Pulmonary artery endothelial cell (primary cell): ENCODE measurements at places on chromosomes 12 and 14. TPM values are rescaled to one million over a fixed set of nuclear protein-coding genes. Genes with fewer than 3 reads are reported as not detected.

DNA sequence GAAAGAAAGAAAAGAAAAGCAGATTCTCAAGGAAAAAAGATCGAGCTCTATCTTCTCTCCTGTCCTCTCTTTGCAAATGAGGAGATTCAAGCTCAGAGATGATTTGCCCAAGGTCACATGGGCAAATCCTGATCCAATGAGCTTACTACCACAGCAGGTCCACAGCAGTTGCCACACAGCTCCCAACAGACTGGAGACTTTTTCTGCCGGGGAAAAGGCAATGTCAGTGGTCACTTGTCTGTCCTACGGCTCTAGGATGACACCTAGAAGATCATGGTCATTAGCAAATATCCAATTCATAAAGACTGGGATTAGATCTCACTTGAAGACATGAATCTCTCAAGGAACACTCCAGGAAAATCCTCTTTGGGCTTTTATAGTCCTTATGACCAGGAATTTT lies 58.8 kb downstream of the TTC7B start:
- no peak for DNase-seq

- no peak for DNase-seq
Measured at GRCh38 chr12:82517027-82517426, 158.7 kb downstream of the METTL25 start.

SERPINA3 gene
- total RNA-seq: 0.63 and 1.5 TPM in 2 replicates

DNA sequence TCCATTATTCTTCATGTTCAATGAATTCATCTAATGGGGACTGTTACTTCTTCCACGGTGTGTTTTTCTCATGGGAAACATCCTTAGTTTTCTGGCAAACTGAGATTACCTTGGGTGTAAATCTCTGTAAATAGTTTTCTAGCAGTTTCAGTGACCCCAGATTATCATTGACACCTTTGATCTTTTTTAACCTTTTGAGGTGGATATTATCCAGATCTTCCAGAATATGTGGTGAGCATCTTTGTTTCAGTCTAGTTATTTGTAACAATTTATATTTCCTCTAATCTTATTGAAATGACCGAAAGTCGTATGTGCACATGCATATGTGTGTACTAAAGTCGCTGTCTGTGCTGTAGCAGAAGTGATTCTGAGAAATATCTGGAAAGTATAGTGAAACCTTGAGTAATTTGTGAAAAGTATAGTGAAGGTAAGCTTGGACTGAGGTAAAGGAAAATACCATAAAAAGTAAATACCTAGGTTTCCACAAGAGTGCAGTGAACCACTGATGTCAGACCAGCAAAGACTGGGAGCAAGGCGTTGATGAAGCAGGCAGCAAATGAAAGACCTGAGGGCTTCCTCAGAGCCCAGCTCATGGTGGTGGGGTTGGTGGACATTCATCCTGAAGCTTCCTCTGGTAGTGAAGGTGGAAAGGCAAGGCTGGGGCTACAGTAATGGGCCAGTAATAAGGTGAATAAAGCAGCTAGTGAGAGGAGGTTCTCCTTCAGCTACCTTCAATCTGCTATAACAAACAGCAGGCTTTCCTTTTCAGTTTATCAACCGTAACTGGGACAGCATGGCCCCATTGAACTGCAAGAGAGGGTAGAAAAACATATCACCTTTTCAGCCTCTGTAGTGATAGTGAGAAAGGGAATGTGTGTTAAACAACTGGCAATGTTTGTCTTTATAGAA lies 480.2 kb upstream of the FBXO33 start:
- no peak for DNase-seq

DNA sequence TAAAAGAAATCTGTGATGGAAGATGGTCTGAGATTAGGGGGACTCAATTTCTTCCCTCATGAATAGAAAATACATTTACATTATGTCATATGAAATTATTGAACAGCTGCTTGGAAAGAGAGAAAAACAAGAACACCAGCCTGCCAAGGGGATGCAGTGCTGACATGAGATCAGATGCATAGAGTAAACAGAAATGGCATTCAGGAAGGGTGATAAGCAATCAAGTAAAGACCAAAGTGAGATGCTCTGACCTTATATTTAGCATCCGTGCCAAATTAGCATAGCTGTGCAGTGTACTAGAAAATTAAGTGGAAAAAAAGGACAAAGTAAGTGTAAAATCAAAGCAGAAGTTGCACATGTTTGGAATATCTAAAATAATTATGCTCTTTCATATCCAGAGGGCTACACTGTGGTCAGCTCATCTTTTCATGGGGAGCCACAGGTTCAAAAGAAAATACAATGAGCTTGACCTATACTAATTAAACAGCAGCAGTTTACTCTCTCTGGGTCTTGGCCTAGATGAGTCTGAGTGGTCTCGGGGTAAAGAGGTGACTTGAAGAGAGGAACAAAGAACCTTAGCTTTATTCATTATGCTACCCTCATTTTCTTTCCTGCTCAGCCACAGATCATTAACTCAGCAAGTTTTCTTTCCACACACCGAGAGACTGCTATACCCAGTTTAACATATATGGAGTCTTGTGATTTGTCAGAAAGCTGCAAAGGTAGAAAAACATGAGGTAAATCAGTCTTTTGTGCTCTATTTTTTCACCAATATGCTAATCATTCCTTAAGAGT lies 359.4 kb upstream of the FOXG1 start:
- DNase-seq: no peak

DNA sequence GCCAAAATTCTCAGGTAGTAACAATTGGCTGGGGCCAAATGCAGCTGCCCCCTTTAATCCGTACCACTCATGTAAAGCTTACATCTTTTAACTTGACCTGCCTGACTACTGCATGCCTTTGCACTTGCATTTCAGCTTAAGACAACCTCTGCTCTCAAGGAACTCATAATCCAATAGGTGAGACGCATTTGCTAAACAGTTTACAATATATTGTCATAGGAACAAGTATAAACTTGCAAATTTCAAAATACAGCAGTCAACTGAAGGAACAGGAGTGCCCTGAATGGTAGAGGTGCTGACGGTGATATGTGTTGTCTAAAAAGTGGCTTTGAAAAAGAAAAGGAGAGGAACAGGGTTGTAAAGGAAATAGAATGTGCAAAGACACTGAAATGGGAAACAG lies 3.6 kb upstream of the BRMS1L start:
- no peak for DNase-seq

DNA sequence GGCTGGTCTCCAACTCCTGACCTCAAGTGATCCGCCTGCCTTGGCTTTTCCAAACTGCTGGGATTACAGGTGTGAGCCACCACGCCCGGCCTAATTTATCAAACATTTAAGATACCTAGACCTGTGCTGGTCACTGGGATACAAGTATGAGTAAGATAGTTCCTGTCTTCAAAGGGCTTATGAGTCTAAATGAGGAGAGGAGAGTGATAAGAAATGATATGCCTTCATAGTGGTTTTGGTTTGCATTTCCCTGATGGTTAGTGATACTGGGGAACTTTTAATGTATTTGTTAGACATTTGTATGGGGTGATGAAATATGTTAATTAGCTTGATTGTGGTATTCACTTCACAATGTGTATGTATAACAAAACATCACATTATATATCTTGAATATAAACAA lies 21.2 kb downstream of the TMED10 start:
- no peak for DNase-seq

- DNase-seq: no peak
Measured at GRCh38 chr14:72675126-72675525, 218.8 kb downstream of the DPF3 start.

CHMP4A gene
- 27.7 and 36.5 TPM in 2 replicates for total RNA-seq

DNA sequence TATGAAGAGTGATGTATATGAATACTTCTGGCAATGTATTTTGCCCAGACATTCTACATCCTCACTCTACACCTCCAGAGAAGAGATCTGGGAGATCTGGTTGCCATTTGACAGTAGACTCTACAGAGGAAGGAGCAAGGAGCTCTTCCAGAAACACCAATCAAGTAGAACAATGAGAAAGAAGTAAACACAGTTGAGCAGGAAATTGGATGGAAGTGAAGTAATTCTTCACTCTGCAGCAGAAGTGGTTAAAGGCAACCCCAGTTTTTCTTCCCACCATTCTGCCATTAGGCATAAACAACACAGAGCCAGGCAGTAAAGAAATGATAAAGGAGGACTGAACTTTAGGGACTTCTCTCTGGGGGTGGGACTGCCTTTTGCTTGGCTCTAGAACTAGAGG lies 48.5 kb upstream of the PRICKLE1 start:
- peak; percentile 57 for DNase-seq

GRCh38 chr12:90393089-90393488 lies 561.9 kb downstream of the CCER1 start:
- DNase-seq: no peak

NEUROD4 gene
- not detected in 2 replicates for total RNA-seq

DNA sequence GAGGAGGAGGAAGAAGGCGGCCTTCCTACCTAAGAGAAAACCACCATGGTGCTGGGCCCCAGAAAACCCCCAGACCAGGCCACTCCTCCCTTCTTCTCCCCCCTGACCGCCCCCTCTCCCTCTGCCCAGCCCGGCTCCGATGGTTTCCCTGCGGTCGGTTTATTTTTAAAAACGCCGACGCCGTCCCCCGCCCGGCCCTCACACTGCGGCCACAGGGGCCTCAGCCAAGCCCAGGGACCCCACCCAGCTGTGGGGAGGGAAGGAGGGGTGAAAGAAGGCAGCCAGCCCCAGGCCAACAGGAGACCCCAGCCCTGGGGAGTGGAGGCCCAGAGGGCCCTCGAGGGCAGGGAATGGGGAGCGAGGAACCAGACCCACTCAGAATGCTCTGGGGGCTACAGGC lies 3.4 kb downstream of the SP7 start:
- no peak for DNase-seq

DNA sequence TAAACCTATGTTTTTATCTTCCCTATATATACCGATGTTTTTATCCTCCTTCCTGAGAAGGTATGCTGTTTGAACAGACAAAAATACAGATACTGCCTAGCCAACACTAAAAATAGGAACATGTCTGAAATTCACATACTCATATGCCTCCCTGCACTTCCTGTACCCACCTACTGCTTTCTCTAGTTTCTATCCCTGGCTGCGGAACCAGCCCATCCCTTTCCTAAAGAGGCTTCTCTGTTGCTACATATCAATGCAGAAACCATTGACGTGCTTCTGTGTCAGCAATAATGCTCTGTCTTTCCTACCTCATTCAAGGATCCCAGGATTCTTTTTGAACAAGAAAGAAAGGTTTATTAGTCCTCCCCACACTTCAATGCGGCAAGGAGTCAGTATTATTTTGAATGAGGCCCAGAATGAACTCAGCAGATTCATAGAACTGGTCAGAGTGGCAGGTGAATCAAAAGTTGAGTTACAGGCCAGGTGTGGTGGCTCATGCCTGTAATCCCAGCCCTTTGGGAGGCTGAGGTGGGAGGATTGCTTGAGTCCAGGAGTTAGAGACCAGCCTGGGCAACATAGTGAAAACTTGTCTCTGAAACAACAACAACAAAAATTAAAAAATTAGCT lies 67.8 kb upstream of the NAP1L1 start:
- DNase-seq: no peak

DNA sequence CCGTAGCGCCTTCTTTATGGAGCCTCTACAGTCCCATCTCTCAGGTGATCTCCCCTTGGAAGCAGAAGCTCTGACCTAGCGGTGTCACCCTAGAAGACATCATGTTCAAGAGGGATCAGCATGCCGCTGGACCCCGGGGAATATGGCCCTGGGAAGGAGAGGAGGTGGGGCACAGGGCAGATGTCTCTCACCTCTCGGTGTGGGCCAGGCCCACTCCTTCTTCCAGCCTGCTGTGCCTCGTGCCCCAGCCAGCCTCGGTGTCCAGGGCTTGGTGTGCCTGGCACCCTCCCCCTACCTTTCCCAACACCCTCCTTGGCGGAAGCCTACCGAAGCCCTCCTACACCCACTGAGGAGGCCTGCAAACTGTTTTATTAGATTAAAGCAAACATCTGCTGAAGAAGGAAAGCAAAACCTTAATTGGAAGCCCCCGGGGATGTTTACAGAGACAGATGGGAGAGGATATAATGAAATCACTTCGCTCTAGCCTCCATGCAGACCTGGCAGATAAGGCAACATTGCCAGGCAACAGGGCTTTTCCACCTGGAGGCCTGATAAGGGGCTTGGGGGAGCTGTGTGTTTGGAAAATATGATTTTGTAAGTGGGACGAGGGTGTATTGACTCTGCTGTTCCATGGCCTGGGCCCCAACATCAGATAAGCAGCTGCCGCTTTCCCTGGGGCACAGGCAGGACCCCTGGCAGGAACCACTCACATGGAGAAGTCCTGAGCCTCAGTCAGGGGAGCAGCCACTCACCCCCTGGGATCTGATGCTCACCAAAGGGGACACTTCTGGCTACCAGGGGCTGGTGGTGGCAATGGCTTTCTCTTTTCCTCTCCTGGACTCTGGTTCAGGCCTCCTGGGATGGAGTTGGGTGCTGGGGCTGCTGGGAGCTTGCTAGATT lies 5.7 kb upstream of the CHGA start:
- no peak for DNase-seq

AQP2 gene
- total RNA-seq: not detected in 2 replicates
